ENCODE measurements at places on chromosomes 7 and 10.

DNA sequence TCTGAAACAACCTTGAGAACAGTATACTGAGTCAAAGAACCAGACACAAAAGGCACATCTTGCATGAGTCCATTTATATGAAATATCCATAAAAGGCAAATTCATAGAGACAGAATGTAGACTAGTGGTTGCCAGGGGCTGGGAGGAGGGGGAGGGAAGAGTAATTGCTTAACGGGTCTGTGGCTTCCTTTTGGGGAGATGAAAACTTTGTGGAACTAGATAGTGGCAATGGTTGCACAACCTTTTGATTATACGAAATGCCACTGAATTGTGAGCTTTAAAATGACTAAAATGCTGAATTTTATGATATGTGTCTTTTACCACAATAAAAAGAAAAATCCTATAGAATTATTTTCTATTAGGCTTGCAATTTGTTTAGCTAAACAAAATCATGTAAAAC, 16.8 kb downstream of the ADRB1 start:
- no peak for DNase-seq

- no peak for DNase-seq
These were observed 219.9 kb downstream of the CELF2 start for GRCh38 chr10:11237571-11237970.

DNA sequence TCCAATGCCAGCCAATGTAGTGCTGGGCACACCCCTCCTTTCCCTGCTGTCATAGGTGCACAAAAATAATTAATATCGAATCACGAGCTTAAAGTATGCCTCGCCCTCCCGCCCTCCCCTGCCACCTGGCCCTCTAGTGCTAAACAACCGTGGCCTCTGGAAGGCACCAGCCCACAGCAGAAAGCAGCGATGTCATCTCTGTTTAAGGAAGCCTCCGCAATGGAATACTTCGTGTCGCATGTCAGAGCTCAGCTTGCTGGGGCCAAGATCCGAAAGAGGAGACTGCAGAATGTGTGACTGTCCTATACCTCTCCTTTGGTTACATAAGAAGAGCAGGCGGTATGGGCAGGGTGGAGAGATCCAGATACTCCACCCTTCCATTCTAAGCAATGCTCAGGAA, 71.5 kb downstream of the RHOBTB1 start:
- DNase-seq, result no peak

DNA sequence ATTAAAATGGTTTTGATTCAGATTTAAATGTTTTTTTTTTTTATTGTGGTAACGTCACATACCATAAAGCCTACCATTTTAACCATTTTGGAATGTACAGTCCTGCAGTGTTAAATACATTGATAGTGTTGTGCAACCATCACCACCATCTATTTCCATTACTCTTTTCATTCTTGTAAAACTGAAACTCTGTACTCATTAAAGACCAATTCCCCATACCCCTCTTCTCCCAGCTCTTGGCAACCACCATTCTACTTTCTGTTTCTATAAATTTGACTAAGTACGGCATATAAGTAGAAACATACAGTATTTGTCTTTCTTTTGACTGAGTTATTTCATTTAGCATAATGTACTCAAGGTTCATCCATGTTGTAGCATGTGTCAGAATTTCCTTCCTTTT, 96.2 kb downstream of the EXOC4 start:
- no peak for DNase-seq

- no peak for DNase-seq
These were observed 48.3 kb downstream of the ZMIZ1 start for GRCh38 chr10:79116801-79117723.
